Effector memory CD8-positive, alpha-beta T cell (primary cell): ENCODE measurements at places on chromosomes 16 and 17.

DNA sequence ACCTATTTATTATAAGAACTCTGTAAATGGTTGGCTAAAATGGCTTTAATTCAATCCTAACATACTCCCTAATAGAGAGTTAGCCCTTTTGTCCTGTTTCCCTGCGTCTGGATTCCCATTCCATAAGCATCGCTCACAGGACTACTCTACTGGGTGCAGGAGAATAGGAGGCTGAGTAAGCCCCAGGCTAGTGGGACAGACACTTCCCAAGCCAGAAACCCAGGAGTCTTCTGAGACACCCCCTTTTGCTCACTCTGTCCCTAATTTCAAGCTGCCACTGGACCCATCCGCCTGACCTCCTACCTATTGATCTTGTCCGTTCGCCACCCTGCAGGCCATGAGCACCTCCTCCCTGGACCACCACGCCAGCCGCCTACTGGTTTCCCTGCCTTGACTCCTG is 16.7 kb upstream of the TOB1 start:
- no peak overlapping the region for H3K27ac ChIP-seq
- H3K36me3 ChIP-seq, result no peaks in the 10 kb centered on the region
- H3K27me3 ChIP-seq, result no peaks in the 10 kb centered on the region
- H3K4me1 ChIP-seq, result peaks cover 17% of the 10 kb centered on the region
- no peak for DNase-seq
- H3K4me3 ChIP-seq, result no peak overlapping the region

DNA sequence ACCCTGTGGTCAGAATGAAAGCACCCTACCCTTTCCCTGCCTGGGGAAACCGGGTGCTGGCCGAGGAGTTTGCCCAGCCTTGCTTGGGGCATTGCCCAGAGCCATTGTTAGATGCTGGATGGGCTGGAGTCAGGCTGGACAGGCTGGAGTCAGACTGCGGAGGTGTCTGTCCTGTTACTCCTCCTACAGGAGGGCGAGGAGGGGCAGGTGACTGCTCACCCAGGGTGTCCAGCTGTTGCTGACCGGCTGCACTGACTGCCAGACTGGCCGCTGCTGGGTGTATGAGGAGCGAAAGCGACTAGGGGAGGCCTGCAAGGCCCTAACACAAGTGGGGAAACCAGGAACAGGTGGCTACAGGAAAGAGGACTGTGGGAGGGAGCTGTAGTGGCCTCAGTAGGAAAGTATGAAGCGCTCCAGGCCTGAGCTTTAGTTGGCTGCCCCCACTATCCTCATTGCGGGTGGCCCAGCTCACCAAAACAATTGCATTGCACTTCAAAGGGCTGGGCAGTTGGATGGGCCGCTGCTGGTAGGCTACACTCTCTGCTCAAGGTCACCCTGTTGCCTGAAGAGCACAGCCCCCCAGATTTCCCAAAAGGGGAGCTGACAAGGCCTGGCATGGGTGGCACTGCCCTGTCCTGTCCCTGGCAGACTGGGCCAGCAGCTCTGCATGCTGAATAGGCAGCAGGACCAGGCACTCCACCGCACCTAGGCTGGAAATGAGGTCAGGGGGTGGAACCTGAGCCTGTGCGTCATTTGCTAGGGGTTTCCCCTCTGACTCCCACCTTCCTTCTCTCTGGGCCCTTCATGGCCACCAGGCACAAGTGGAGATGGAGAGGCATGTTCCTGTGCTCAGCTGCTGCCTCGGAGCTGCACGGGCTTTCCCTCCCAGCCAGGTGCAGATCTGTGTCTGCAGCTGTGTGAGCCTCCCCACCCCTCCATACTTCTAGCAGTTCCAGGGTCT is 18.4 kb downstream of the LDHD start:
- H3K4me3 ChIP-seq, result peak overlapping the region; percentile 71
- H3K4me1 ChIP-seq, result peaks cover 35% of the 10 kb centered on the region
- H3K27ac ChIP-seq, result peak overlapping the region; percentile 82
- peak; percentile 69 for DNase-seq
- no peaks in the 10 kb centered on the region for H3K27me3 ChIP-seq

DNA sequence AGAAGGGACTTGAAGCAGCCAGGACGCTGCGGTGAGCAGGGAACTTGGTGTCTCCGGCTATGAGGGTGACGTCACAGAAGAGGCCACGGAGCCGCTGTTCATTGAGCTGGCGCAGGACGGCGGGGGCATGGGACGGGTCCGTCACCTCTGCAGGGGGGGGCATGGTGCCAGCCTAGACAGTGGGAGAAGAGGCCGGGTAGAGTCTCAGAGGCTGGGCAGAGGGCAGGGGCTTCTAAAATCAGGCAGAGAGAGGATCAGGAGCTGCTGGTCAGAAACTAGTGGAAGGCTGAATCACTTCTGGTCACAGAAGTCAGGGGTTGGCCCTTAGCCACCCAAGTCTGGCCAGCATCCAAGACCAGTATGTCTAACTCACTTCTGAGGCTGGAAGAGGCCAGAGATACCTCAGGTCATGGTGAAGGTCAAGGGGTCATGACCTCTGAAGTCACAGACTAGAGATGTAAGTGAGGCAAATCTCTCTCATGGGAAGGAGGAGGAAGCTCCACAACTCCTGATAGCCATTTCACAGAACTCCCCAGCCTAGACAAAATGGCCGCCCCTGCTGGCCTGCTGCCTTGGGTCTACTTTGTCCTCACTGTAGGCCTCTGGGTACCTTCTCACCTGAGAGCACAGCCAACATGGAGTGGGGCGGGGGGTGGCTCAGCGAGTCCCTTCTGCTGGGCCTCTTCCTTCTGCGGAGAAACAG is 12.6 kb downstream of the ZBTB4 start:
- peak overlapping the region; percentile 51 for H3K27ac ChIP-seq
- no peak for DNase-seq
- no peaks in the 10 kb centered on the region for H3K27me3 ChIP-seq
- no peak overlapping the region for H3K4me3 ChIP-seq
- H3K36me3 ChIP-seq, result peaks cover 43% of the 10 kb centered on the region
- peaks cover 24% of the 10 kb centered on the region for H3K4me1 ChIP-seq

DNA sequence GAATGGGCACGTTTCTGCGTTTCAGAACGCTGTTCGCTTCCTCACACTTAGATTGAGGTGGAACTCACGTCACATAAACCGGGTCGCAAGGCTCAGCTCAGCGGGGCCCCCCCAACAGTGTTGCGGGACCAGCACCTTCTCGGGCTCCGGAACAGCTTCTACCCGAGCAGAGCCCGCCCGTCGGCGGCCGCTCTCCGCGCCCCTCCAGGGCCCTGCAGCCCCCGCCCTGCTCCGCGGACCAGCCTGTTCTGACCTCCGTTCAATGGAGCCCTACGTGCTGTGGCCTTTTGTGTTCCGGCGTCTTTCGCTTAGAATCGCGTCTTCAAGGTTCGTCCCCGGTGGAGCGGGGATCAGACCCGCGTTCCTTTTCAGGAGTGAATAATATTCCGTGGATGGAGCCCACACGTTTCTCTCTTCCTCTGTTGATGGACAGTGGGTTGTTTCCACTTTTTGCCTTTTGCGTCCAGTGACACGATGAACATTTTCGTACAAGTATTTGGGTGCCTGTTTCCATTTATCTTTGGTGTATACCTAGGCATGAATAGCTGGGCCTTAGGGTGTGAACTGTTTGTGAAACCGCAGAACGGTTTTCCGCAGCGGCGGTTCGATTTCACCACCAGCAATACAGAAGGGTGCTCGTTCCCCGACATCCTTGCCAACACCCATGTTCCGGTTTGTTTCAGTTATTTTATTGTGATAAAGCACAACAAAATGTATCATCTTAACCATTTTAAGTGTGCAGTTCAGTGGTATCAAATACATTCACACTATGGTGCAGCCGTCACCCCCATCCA is 2.3 kb upstream of the SLC22A31 start:
- H3K27me3 ChIP-seq, result peaks cover 47% of the 10 kb centered on the region
- H3K4me1 ChIP-seq, result no peaks in the 10 kb centered on the region
- H3K27ac ChIP-seq, result no peak overlapping the region

GRCh38 chr16:685967-686366 is 1.8 kb upstream of the JMJD8 start:
- peaks cover 37% of the 10 kb centered on the region for H3K36me3 ChIP-seq
- H3K27ac ChIP-seq, result peak overlapping the region; percentile 78
- no peaks in the 10 kb centered on the region for H3K27me3 ChIP-seq
- peaks cover 42% of the 10 kb centered on the region for H3K4me1 ChIP-seq

DNA sequence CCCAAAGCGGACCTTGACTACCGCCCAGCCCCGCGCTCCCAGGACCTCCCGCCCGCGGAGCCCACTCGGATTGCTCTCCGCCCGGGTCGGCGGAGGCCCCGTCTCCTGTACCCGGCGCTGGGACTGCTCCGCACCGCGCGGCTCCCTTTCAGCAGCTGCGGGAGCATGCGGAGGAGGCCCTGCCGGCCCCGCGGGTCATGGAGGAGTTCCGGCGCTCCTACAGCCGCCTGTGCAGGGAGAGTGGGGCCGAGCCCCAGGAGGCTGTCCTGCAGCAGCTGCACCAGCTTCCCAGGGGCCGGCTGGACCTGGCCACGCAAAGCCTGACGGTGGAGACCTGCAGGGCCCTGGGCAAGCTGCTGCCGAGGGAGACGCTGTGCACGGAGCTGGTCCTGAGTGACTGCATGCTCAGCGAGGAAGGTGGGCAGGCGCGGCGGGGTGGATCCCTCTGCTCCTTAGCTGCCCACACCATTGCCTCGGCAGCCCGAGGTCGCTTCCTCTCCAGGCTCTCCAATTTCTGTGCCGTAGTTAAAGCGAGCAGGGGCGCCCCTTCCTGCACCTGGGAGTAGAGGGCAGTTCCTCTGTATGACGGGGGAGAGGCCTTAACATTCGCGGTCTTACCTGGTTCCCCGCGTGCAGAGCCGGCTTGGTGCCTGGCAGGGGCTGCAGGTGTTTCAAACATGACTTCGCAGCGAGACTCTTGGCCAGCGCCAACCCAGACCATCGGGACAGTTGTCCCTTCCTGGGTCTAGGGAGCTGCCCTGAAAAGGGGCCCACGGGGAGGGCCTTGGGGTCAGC is 539 bp downstream of the LRRC45 start:
- no peak for DNase-seq
- no peak overlapping the region for H3K27ac ChIP-seq
- no peaks in the 10 kb centered on the region for H3K27me3 ChIP-seq
- H3K36me3 ChIP-seq, result peaks cover 11% of the 10 kb centered on the region
- H3K4me1 ChIP-seq, result peaks cover 25% of the 10 kb centered on the region
- H3K4me3 ChIP-seq, result peak overlapping the region; percentile 80

- DNase-seq, result no peak
- H3K27ac ChIP-seq, result no peak overlapping the region
- peaks cover 44% of the 10 kb centered on the region for H3K4me1 ChIP-seq
- no peak overlapping the region for H3K4me3 ChIP-seq
- no peaks in the 10 kb centered on the region for H3K27me3 ChIP-seq
- H3K36me3 ChIP-seq, result peaks cover 100% of the 10 kb centered on the region
These were observed 12.5 kb downstream of the ZNF276 start for GRCh38 chr16:89733792-89734191.

- H3K4me3 ChIP-seq, result no peak overlapping the region
- H3K27ac ChIP-seq, result peak overlapping the region; percentile 71
- H3K4me1 ChIP-seq, result peaks cover 48% of the 10 kb centered on the region
- DNase-seq, result no peak
These were observed 2.6 kb downstream of the GTF3C1 start for GRCh38 chr16:27547134-27547533.

DNA sequence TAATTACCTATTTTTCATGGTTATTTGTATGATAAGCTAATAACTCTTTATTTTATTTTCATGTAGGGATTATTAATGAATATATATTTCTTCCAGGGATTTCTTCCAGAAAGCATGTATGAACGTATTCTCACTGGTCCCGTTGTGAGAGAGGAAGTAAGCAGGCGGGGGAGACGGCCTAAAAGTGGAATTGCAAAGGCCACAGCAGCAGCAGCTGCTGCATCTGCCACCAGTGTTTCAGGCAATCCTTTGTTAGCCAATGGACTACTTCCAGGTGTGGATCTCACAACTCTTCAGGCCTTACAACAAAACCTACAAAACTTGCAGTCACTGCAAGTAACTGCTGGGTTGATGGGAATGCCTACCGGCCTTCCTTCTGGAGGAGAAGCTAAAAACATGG is 110.3 kb upstream of the RBL2 start:
- H3K27ac ChIP-seq, result no peak overlapping the region
- H3K27me3 ChIP-seq, result no peaks in the 10 kb centered on the region
- H3K4me3 ChIP-seq, result no peak overlapping the region
- H3K36me3 ChIP-seq, result peaks cover 12% of the 10 kb centered on the region
- DNase-seq, result no peak

DNA sequence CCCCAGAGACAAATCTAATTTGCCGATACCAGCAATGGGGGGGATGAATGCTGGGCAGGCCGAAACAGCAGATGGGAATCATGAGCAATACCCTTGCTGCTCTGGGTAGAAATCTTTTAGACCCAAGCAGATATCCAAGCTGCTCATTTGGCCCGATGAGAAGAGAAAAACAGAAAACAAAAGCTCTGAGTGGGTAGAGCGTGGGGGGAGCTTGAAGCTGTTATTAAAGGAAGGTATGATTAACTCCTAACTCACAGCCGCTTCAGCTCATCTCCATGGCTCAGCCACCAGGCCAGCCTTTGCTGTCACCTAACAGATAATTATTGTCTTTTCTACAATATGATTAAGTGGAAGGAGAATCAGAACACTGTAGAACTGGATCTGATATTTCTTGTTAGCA is 58.3 kb downstream of the VPS35L start:
- no peaks in the 10 kb centered on the region for H3K4me1 ChIP-seq
- H3K27me3 ChIP-seq, result no peaks in the 10 kb centered on the region
- no peak for DNase-seq
- no peak overlapping the region for H3K4me3 ChIP-seq
- no peak overlapping the region for H3K27ac ChIP-seq

- H3K36me3 ChIP-seq, result peaks cover 7% of the 10 kb centered on the region
- DNase-seq, result no peak
- no peak overlapping the region for H3K4me3 ChIP-seq
- H3K27ac ChIP-seq, result no peak overlapping the region
These were observed 9.7 kb downstream of the DRC7 start for GRCh38 chr16:57704011-57704904.

GRCh38 chr17:56319531-56319930 is 166.3 kb downstream of the ANKFN1 start:
- H3K27ac ChIP-seq, result no peak overlapping the region
- no peaks in the 10 kb centered on the region for H3K4me1 ChIP-seq
- H3K27me3 ChIP-seq, result peaks cover 14% of the 10 kb centered on the region

DNA sequence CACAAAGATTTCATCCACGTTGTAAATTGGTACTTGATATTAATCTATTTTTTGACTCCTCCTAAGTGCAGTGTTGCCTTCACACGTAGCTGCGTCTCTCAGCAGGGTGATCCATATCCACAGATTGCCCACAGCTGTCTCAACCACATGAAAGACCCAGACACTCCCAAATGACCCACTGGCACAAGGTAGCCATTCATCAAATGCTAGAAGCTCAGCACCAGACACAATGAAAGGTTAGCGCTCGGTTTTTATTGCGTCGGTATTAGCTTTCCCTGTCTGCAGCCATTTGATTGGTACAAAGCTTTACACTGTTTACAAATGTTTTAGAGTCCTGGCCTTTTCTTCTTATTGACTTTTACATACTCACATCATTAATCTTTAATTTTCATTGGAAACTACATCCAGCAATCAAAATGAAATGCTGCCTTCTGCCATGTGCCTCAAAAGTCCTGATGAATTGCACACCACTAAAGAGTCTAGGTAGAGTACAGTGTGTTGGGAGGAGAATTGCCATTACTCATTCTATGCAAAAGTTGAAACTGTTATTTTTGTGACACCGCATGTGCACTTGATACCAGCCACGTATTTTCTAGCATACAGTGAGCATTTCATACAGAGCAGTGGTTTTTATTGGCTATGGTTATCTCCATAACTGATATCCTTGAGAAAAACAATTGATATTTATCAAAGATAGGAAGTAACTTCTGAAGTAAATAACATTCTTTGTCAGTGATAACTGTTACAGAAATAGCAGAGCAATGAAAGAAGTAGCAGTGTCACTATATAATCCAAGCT is 127.3 kb upstream of the NUDT7 start:
- no peaks in the 10 kb centered on the region for H3K36me3 ChIP-seq
- H3K27me3 ChIP-seq, result peaks cover 28% of the 10 kb centered on the region
- no peak overlapping the region for H3K27ac ChIP-seq
- H3K4me3 ChIP-seq, result no peak overlapping the region
